ENCODE measurements at places on chromosomes 2 and 18.

DNA sequence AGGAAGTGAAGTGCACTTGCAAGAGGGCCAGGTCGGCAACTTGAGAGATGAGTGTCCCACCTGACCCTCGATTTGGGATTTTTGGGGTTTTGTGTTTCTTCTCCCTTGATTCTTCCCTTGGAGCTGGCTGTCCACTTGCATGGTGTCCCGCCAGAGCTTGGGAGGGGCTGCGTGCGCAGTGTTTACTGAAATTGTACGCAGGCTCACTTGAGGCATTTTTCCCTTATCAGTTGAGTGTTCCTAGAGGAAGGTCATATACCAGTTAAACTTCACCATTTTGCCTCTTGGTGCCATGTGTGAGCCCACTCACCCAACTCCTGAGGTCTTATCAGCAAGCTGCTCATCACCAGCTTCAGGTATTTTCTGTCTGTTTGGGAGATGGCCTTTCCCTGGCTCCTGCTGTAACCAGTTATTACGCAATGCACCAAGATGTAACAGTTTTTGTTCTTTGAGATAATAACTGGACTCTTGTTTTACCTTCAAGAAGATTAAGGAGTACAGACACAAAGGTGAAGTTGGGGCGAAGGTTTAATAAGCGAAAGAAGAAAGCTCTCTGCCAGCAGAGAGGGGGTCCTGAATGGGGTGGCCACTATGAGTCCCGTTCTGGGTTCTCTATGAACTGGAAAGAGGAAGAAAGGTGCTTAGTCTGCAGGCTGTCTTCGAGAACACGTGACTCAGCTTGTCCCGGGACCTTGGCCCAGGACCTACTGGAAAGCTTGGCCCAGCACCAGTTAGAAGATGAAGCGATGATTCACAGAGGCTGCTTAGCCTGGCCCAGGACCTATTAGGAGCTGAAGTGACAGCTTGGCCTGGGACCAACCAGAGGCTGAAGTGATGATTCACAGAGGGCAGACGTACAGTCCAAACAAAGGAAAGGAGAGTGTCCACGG is 21.5 kb upstream of the TXNL4A start:
- DNase-seq, result peak; percentile 96

DNA sequence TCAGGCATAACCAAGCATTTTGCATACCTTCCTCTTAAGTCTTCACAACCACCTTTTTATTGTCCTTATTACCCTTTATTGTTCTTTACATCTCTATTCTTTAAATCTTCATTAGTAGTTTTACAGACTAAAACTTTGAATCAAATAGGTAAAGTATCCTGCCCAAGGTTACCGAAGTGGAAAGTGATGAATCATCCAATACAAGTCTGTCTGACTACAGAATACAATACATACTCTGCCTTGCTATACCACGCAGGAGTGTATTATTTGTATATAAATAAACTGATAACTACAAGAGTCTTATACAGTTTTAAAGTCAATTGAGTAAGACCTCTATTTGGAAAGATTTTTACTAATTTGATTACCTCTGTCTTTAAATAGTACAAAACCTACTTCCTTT is 196.0 kb downstream of the ZEB2 start:
- DNase-seq, result no peak

GRCh38 chr2:16713011-16713423 is 47.4 kb upstream of the CYRIA start:
- DNase-seq, result no peak

DNA sequence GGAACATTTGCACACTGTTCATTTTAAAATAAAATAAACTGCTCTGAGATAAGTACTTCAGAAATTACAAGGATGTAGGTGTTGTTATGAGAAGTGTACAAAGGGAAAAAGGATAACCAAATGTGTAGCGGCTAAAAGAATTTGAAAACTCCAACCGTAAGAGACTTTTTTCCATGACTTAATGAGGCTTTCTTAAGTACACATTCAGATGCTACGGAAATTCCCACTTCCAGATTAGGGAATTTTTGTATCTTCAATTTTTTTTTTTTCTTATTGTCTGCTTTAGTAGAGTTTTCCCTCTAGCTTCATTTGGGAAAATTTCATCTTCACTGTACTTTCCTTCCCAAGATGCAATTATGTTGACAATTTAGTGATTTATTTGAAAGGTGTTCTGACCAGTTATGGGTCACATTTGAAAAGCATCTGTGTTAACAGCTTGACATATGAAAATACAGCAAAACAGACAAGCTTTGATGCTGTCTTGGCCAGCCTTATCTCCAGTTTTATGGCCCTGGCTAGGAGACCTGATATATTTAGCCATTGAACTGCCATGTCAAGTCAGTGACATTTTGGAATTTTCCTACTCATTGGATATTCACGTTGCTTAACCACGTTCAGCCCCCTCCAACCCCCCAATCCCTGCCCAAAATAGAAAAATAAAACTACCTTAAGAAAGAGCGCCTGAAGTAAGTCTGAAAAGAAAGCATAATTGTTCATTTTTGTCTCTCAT is 105.6 kb downstream of the FEZ2 start:
- peak; percentile 64 for DNase-seq

- peak; percentile 96 for DNase-seq
Observed at GRCh38 chr2:120818441-120818920, 82.8 kb downstream of the GLI2 start.
